ENCODE measurements at places on chromosomes 4 and X. TPM values are rescaled to one million over a fixed set of nuclear protein-coding genes. Genes with fewer than 3 reads are reported as not detected.

Gene ARHGAP4
- total RNA-seq: 6.1 TPM

Gene VCX3A
- 5.6 TPM for total RNA-seq

Gene GPR173
- total RNA-seq: 0.81 TPM

Gene CLDN34
- not detected for total RNA-seq

Gene GUCY1B1
- total RNA-seq: 3.2 TPM

Gene BRCC3
- 26.9 TPM for total RNA-seq

Gene TIMM8A
- 9.6 TPM for total RNA-seq

Gene ZNF630
- total RNA-seq: 3.2 TPM

Gene HHIP
- total RNA-seq: 2.8 TPM
